ENCODE measurements at places on chromosomes 7 and 10.

DNA sequence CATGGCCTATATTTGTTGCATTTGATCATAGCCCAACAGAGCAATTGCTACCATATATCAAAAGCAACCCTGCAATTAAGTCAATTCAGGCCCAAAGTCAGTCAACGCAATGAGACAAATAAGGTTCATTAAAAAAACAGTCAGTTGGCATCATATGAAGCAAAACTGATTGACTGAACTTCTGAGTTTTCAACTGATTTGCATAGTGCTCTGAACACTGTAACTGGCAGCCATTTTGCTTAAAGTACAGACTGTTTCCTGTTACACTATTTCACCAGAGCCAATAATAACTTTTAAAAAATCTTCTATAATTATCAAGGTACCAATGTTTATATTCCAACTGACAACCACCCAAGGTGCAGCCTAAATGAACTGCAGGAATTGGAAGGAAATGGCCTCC lies 68.4 kb upstream of the RAPGEF5 start:
- no peak for DNase-seq

GRCh38 chr7:19491821-19492452 lies 216.9 kb downstream of the POLR1F start:
- DNase-seq, result no peak

DNA sequence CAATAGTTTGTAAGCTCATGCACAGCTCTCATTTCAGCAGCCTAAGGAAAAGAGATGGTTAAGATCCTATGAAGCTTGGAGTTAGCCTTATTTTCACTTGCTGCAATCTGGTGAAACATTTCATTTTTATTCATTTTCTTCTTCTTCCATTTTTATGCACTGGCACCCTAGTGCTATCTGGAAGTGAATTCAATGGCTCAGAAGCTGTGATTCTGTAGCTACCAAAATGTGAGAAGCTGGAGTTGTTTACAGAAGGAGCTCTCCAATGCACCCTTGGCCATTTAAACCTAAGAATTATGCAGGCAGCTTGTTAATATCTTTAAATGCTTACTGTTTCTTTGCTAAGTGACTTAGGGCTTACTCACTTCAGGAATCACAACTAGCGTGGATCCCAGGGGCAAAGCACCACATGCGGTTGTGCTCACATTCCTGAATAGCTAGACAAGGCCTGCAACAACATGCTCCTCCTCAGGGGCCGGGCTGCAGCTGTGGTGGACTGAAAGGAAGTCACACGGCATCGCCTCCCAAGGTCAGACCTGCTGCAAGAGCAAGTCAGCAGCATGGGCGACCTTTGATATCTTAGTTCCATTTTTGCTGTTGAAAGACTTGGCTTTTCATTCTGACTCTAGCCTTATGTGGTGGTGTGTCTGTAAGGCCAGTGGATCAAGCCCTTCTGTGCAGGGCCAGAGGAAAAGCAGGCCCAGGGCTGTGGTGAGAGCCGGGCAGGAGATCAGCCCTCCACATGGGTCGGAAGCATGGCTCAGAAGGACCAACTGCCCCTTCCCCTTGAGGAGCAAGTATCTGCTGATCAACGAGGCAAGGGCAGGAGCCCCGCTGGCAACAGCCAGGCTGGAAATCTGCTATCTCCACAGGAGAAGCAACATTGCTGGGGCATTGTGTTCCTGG lies 91.9 kb upstream of the MBL2 start:
- DNase-seq, result peak; percentile 60

- no peak for DNase-seq
These were observed 118.7 kb upstream of the NEBL start for GRCh38 chr10:21015851-21016250.

DNA sequence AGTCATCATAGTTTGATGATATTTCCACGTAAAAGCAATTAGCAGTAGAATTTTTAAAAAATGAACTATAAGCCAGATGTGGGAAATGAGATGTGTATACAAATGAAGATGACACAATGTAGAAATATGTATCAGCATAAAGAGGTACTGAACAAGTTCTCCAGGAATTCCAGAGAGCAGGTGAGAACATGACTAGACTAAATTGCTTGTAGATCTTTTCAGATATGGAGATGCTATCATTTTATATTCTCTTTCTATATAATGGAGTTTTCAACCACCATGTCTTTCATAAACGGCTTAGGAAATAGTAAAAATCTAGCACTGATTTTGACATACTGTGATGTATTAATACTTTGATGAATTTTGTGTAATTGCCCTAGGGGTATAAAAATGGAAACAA lies 130.9 kb downstream of the SEMA3D start:
- DNase-seq, result no peak

- DNase-seq, result no peak
These were observed 384.2 kb upstream of the LRGUK start for GRCh38 chr7:133742709-133743538.

- DNase-seq, result no peak
These were observed 435.8 kb downstream of the GPAM start for GRCh38 chr10:111747751-111748150.

- DNase-seq, result no peak
These were observed 39.9 kb downstream of the PLEKHA8 start for GRCh38 chr7:30068117-30068516.

- DNase-seq, result no peak
These were observed 4.8 kb downstream of the EGR2 start for GRCh38 chr10:62811159-62811875.

GRCh38 chr7:30430276-30430675 lies 48.3 kb downstream of the NOD1 start:
- DNase-seq, result no peak

- DNase-seq, result no peak
These were observed 92.4 kb upstream of the LEP start for GRCh38 chr7:128148676-128149075.

DNA sequence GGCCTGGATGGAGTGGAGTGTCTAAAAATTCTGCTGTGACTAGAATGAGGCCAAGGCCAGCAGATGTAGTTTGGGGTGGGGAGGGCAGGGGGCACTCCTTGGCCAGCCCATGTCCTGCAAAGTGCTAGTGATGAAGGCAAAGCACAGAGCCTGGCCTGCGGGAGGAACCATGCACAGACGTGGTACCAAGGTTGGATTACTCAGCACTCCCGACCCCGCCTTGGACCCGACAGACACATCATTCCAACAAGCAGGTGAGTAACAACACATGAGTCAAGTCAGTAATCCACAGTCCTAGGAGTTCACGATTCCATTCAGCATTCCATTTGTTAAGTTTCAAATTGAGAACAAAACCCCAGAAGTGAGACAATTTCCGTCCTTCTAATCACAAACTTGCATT lies 317.3 kb downstream of the TCERG1L start:
- no peak for DNase-seq

GRCh38 chr10:33325929-33326328 lies 8.5 kb downstream of the NRP1 start:
- DNase-seq, result no peak

GRCh38 chr7:40969641-40970040 lies 733.2 kb downstream of the INHBA start:
- no peak for DNase-seq

DNA sequence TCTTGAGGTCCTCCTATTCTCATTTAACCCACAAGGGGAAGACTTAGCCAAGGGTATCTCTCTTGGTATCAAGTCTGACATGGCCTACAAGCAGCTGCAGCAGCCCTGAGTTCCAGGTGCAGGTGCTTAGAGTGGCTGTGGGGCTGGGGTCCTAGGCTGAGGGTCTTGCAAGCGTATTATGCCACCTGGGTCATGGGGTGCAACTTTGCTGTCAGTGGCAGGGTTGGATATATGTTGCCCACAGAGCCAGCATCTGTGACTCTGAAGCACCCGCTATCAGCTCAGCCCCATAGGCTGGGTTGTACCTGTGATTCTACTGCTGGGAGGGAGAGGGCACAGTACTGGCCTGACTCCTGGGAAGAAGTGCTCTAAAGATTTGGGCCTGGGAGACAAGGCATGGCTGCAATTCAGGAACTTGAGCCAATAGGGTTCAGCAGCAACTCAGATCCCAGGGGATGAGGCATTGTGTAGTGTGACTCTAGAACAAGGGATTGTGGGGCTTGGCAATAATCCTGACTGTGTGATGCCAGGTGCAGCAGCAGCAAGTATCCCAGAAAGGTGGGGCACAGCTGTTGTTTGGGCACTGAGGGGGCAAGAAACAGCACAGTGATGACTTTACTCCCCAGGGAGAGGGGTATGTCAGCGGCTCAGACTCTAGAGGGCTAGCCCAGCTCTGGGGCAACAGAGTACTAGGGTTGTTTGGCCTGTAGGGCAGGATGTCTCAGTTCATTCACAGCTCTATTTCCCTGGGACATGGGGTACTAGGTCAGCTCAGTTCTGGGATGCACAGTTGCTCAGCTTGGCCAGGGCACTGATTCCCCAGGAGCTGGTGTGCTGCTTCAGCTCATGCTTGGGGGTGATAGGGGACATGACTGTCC lies 41.4 kb downstream of the NEURL1 start:
- DNase-seq, result no peak

DNA sequence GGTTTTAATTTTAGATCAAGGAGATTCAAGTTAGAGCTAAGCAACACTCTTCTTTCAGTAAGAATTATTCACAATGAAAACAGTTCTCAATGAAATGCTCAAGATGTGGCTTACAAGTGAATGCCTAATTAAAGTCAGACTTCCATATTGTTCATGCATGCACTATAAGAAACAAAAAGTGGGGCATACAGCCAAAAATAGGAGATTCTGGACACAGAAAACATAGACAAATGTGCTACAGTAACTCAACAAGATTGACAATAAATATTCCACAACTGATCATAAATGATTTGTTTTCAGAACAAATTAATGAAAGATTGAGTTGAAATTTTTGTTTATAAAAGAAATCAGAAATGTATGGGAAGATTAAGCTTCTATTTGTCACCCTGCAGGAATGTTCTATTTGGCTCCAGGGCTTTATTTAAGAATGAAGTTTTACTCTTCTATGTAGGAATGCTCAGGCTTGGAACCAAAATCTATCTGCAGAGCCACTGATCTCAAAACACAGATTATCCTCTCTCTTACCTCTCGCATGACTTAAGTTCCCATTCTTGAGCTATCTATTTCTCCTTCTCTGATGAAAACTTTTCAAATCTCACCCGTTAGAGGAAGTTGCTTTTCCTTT lies 89.0 kb upstream of the PIP4K2A start:
- no peak for DNase-seq

DNA sequence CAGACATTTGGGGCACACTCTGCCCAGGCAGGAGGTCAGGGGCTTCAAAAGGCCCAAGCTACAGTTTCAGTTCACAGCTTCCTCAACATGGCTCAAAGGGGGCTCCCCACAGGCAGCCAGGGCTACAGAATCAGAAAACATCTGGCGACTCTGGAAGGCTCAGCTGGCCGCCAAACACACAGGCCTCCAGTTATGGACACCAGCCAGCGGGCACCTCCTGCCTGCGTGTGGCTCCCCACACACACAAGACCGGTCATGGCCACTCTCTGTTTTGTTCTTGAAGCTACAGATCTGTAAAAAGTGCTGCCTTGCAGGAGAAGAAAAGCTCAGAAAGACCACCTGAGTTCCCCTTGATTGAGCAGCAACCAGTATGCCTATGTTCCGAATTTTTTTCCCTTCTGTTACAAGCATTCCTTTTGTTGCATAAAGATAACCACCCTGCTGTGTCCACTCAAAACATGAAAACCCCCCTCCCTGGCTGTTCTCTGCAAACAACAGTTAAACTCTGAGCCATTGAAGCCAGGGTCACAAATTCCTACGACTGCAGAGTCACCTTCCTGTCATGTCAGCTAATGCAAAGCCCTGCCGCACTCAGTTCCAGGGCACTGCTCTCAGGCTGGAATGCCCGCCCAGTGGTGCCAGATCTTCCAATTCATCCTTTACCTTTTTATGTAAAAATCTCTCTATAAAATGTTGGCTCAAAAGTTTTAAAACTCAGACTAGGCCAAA lies 33.6 kb downstream of the VSTM4 start:
- DNase-seq, result no peak

DNA sequence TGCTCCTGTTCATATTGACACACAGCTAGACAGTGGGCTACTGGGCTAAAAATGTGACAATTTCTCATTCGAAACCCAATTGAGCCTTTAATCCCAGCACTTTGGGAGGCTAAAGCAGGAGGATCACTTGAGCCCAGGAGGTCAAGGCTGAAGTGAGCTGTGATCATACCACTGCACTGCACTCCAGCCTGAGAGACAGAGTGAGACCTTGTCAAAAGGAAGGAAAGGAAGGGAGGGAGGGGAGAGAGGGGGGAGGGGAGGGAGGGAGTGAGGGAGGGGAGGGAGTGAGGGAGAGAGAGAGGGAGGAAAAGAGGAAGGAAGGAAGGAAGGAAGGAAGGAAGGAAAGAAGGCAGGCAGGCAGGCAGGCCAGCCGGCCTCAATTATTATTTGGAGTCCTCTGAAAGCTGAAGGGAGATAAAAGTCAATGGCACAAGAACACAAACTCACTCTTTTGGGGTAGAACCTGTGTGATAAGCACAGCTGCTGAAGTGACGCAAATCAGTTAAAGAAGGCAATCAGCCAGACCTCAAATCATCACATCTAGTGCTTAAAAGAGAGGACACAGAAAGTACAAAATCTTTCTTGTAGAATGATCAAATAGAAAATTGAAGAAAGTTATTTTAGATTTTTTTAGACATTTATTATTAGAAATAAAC lies 98.1 kb downstream of the CCDC71L start:
- no peak for DNase-seq

- no peak for DNase-seq
These were observed 78.0 kb upstream of the EGR2 start for GRCh38 chr10:62894156-62894555.

DNA sequence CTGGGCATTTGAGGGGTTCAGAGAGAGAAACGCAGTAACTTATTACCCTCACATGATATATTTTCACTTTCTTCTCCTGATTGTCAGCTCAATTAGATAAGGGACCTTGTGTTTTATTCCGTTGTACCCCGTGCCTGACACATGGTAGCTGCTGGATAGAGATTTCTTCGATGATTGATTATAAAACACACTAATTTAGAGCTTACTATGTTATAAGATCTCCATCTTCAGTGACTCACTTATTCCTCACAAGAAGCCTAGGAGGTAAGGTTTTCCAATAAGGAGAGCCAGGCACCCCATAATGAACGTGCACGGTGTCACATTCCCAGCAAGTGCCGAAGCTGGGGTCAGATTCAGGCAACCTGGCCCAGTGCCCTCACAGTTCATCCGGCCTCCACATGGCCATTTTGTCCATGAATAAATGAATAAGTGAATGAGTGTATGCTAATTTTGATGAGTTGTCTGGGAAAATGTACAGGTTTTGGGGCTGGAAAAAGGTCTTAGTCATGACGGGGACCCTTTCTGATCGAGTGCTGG lies 138.1 kb upstream of the CDCA7L start:
- DNase-seq, result no peak

GRCh38 chr7:53542157-53542556 lies 506.7 kb downstream of the POM121L12 start:
- DNase-seq, result no peak

DNA sequence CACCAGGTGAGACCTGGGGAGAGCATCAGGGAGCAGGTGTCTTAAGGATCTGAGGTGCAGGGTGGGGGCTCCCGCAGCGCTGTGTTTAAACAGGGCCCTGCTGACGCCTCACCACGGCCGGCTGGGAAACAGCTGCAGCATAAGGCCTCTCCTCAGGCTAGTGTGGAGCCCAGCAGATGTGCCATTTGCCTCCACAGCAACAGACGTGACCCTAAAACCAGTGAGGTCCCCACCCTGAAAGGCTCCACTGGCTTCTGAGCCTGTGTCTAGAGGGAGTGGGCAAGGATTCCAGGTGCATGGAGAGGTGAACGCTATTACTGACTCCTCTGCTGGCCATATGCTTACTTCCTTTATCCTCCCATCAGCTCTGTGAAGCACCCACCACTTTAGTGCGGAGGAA lies 47.8 kb downstream of the SYPL1 start:
- DNase-seq, result no peak

GRCh38 chr7:14846405-14846804 lies 56.1 kb downstream of the DGKB start:
- no peak for DNase-seq
